Stimulated activated CD4-positive, alpha-beta T cell treated with anti-CD3 and anti-CD28 coated beads, TNF-alpha, amount 100 ng/mL, for 24 hours (primary cell): ENCODE measurements at places on chromosomes 2 and 18.
A peak's percentile ranks its signal among the peaks of the same experiment; 100 is the strongest.

DNA sequence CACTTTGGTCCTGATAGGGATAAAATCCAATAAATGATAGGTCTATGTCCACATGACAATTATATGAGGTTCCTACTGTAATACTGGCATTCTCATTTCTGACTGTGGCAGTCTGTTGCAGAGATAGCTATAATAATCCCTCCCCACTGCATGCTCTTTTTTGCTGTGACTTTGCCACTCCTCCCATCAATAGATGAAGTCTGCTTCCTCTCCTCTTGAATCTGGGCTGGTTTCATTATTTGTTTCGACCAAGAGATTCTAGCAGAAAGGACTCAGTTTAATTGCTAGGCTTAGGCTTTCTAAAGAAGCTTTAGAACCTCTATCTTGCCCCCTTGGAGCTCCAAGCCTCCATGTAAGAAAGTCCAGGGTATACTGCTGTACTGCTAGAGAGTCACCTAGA, 23.3 kb upstream of the CREB1 start:
- no peak for DNase-seq

- no peak for DNase-seq
These were observed 35.1 kb downstream of the ARHGAP25 start for GRCh38 chr2:68769586-68770270.

- no peak for DNase-seq
These were observed 269.9 kb downstream of the TWIST2 start for GRCh38 chr2:239117831-239118230.

DNA sequence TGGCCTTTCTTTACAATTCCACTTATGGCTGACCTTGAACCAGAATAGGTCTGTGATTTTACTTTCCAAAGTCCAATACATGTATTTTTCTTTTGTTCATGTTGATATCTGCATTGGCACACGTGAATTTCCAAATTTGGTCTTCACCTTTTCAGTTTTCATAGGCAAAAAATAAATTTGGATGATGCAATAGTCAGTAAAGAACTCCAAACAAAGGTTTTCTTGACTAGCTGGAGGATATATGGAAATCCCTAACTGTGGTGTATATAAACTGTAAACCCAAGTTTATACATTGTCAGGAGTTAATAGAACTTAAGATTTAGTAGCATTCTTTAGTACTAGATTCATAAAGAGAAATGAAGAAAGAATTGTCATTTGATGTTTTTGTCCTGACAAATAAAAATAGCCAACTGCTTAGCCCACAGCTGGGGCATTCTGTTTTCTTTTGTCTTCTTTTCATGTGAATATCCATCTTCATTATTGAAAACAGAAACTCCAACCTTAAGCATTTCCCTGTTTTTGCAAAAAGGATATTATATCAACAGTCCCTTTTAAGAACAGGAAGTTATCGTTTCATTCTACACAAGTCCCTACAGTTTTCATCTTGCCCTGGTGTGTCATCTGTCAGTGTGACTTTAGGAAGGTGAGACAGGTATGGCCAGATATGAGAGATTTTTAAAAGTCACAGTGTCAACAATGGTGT, 132.9 kb downstream of the BCL2 start:
- DNase-seq, result no peak

DNA sequence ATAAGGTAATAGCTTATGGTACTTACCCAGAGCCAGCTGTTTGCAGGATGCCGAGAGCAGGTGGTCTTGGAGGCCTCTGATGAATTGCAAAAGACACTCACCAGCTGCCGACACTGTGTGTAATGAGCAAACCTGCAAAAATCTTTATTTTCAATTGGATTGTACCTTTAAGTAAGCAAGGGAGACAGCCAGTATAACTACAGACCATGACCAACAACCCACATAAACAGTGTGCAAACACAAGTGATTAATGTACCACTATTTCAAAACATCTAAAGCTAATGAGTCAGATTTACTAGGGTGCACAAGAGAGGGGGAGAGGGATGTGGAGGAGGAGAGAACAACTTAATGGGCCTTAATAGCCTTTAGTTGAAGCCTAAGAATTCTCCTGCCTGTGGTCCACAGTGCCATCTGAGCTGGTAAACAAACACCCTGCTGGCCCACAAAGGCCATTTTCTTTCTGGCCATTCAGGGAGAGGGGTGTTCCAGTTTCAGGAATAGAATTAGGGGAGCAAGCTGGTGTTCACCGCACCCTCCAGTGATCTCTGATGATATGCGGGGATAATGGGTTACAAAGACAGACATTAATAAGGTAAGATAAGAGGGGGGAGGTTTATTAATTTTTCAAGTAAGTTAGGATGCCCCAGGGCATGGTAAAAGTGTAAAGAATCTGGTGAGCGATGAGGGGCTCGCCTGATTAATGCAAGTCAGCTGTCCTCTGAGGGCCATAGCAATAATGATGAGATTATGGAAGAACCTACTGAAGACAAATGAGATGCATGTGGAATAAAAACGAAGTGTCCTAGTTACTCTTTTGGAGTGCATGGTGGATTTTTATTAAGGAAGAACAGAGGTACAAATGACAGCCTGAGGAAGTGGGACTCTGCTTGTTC, 196.4 kb downstream of the HRH4 start:
- no peak for DNase-seq

DNA sequence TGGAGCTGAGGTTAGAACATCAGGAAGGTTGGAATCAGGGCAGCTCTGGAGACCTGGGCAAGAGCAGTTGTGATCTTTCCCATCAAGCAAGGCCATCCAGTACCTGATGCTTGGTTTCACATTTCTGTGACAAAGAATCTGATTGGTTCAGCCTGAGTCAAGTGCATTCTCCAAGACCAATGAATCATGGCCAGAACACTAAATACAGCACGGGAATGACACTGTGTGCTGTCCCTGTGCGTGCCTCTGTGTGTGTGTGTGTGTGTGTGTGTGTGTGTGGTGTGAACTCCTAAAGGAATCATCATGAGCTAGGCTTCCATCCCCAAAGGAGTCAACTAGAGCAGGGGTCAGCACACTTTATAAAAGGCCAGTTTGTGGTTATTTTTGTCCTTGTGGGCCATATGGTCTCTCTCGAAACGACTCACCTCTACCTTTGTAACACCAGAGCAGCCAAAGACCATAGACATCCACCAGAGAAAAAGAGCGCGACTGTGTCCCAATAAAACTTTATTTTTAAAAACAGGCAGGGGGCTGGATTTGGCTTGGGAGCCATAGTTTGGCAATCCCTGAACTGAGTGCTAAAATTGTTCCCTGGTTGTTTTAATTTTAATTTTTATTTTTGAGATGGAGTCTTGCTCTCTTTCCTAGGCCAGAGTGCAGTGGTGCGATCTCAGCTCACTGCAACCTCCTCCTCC, 99.7 kb downstream of the INHBB start:
- DNase-seq, result no peak

DNA sequence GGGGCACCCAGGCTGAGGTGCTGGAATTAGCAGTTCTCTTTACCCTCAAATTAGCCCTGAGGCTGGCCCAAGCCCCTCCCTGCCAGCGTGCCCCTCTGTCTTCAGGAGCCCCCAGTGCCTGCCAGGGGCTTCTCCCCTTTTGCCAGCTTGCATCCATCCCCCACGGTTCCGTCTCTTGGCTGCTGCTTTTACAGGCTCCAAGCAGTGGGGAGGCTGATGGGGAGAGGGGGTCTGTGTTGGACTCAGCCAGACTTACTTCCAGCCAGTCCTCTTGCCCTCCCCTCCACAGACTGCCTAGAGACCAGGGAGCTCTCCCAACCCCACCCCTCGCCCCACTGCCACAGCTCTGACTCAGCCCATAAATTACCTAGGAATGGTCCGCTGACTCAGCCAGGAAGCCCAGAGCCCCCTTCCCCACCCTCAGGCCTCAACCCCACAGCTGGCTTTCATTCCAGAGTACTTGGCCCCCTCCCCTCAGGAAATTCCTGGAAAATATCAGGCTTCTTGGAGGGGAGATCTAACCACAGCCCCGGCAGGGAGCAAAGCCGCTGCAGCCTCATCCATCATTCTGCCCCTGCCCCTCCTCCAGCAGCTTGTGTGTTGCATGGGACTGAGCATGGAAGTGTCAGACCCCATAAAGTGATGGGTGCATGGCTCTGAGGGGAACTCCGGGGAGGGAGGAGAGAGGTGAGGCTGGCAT, 184.6 kb downstream of the ZFP36L2 start:
- no peak for DNase-seq

DNA sequence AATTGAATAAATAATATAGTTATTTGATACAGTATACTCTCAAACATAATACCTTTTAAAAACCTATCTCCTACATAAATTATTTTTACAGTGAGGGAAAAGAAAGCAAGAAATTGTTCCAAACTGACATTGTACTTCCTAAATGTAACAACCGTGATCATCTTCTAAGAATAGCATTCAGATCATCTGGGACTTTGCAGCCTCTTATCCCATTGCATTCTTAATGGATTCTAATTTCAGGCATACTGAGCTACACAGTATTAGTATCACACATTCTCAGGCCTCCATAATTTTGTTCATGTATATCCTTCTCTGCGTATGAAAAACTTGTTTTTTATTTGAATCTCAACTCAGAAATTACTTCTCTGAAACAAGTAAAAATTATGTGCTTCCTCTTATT, 1134.7 kb upstream of the CDH2 start:
- DNase-seq, result no peak

- DNase-seq, result peak; percentile 18
These were observed 46.5 kb upstream of the EPG5 start for GRCh38 chr18:46013484-46014189.

DNA sequence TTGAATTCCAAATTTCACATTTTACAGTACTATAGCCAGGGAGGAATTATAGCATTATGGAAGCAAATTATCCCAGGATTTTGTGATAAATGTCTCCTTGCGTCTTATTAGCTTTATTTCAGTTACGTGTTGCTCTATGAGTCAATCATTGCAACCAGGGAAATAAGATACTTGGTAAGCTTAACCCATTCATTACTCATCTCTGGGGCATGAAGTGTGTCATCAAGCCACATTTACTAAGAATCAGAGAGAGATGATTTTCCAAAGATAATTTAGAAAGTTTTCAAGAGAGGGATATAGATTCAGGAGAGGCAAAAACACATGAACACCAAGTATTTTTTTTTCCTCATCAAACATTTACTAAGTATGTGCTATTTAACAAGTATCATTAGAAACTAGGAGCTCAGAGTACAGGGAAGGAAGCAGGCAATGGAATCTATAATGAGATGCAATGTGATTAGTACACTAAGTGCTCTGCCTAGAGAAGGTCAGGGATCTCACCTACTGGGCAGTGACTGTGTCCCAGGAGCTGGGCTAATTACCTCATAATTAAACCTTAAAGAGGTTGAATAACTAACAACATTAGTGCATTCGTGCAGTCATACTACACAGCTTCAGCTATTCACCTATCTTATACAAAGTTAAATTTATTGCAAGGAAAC, 217.8 kb upstream of the NXPH2 start:
- DNase-seq, result no peak

DNA sequence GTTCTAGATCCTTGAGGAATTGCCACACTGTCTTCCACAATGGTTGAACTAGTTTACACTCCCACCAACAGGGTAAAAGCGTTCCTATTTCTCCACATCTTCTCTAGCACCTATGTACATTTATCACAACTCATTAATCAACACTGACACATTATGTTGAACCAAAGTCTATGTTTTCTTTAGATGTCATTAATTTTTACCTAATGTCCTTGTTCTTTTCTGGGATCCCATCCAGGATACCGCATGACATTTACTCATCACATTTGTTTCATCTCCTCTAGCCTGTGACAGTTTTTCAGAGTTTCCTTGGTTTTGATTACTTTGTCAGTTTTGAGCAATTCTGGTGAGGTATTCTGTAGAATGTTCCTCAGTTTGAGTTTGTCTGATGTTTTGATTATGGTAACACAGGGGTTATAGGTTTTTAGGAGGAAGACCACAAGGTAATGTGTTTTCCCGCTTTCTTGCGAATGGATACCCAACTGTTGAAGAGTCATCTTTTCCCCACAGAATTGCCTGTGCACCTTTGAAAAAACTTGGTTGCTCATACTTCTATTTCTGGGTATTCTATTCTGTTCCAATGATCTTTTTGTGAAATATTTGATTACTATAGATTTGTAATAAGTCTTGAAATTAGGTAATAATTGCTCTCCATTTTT, 3.0 kb upstream of the UGT1A9 start:
- no peak for DNase-seq

DNA sequence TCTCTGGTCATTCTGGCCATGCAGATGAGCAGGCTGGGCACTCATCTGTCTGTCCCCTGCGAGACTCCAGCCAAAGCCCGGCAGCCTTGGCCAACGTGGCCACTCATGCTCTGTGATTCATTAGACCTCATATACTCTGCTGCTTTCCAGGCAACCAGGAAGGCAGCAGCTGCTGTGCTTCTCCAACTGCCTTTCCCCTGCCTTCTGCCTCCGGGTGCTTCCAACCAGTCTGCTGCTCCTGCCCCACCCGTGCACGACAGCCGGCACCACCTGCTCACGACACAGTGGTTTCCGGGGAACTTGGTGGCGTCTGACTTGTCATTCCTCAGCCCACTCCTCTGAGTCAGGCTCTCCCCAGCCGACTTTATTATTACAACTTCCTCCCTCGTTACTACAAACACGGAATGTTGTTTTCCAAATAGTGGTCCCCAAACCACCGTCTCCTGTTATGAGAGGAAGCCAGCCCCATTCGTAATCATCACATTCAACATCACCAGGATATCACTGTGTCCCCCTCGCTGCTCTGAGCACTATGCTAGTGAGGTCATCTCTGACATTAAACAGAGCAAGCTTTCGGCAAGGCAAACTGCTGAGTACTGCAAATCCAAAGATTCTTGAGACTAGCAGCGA, 392.4 kb downstream of the ALK start:
- DNase-seq, result no peak

DNA sequence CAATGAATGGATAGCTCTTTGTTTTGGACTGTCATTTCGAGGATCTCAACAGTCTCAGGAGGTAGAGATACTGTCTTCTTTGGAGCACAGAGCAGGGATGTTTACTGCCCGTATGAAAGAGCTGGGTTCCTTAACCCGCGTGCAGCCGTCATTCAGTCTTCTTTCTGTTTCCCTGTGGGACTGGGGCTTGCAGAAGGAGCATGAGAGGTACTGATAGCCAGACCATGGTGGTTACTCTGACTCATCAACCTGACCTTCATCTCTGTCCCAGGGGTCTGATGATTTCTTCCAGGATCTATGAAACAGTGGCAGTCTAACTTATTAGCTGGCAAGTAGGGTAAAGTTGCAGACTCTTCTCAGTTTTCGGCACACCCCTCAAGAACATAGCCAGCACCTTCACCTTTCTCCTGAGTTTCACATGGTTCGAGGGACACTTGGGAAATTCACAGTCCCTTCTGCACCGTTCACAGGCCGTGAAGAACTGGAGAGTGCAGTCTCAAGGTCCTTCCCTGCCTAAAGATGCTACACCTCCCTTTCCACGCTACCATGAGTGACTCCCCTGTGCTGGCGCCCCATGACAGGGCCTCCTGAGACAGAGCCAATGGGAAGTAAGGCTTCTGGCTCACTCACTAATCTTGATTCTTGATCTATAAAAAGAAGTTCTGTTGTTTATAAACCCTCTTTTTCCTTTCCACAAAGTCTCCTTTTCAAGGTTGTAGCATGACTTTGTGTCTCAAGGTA, 226.2 kb downstream of the MC4R start:
- DNase-seq, result no peak

DNA sequence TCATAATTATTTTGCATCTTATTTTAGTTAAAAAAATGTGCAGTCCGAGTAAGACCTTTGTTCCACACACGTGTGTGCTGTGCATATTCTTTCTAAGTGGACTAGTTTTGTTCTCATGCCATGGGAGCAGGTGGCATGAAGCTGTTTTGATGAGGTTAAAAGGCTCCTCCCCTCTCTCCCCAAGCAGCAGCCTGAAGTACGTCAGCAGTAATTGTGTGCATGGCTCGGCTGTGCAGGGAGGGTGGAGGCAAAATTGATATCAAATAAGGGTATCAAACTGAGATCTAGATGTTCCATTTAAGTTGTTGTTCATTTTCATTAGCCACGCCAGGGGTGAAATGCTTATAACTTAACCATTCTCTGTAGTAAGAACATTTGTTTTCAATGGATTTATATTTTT, at the start of gene NYAP2:
NYAP2 (plus strand) TSS at position 207 of the 400 bp plus-strand sequence. CDS start 9,171 bp downstream, outside the sequence.
- DNase-seq, result no peak
